ENCODE measurements at places on chromosomes 12 and 14.

DNA sequence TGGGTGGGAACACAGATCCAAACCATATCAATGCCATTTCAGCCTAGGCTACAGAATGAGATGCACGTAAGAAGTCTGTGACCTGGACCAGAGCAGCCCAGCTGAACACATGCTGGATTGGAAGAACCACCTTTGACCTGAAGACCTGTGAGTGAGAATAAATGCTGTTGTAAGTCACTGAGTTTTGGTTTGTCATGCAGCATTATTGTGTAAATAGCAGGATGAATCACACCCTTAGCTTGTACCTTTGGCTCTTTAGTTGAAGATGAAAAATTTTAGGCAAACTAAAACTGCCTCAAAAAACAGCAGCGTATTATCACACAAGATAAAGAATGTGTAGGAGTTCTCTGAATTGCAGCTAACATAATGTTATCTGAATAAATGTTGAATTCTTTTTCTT lies 199.4 kb upstream of the LRIG3 start:
- no peak for DNase-seq

- DNase-seq, result no peak
Measured at GRCh38 chr12:6345319-6346091, 3.6 kb upstream of the TNFRSF1A start.

DNA sequence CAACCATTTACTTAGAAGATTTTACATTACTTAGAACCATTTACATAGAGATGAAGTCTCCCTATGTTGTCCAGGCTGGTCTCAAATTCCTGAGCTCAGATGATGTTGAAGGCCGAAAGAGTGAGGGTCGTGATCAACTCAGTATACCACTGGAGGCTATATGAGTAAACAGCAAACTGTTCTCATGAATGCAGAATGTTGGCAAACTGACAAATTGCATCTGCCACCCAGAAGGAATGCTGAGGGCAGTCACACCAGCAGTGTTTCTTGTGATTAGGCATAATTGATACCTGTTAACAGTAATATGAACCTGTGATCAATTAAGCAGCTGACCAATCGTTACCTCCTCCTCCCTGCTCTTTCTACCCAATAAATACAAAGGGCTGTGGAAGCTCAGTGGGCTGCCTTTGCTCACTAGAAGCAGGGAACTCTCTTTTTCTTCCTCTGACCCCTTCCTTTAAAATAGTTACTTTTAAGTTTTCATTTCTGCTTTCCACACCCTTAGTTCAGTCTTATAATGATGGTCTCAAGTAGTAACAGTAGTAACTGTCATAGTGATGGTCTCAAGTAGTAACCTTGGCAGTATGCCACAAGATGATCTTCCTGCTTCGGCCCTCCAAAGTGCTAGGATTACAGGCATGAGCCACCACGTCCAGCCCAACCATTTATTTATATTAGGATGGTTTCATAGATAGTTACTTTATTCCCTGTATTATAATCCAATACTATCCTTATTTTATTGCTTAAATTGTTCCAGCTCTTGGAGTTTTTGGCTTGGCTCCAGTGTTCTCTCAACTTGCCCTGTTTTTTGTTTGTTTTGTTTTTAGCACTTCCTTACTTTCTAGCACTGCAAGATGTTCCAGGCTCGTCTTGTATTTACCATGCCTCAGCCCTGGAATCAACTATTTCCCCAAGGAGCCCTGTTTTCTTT lies 25.8 kb downstream of the LIMA1 start:
- DNase-seq, result no peak

- no peak for DNase-seq
Measured at GRCh38 chr12:97292588-97292987, 170.0 kb upstream of the RMST start.

DNA sequence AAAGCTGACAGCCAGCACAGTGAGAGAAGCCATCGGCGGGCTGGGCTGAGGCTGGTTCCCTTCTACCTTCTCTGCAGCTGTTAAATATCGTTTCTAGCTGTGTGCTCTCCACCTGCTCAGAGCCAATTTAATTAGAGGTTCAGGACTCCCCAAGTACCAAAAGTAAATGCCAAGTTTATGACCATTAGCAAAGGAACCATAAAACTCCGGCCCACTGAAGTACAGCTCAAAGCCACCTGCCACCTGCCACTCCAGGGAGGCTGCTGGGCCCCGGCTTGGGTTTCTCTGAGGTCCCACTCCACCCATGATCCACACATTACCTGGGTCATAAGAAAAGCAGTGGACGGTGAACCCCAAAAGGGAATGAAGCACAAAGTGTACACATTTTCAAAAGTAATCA lies 272.8 kb downstream of the KSR2 start:
- no peak for DNase-seq

DNA sequence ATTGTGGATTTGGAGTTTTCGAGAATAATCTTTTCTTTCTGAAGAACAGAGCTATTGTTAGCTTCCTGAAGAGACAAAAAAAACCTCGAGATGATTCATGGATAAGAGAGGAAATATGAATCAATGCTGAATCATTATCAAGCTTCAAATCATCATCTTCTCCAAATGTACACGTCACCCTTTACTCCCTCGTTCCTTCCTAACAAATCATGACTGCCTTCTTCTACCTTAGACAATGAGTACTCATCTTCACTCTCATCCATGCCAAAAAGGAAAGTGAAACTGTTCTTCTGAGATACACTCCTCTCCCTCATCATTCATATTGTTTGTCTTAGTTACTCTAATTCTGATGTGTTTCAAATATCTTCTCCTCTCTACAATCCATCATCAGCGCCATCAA lies 1115.8 kb upstream of the ATXN7L3B start:
- DNase-seq, result no peak

- DNase-seq, result no peak
Measured at GRCh38 chr12:102059343-102059742, 2.4 kb downstream of the WASHC3 start.

DNA sequence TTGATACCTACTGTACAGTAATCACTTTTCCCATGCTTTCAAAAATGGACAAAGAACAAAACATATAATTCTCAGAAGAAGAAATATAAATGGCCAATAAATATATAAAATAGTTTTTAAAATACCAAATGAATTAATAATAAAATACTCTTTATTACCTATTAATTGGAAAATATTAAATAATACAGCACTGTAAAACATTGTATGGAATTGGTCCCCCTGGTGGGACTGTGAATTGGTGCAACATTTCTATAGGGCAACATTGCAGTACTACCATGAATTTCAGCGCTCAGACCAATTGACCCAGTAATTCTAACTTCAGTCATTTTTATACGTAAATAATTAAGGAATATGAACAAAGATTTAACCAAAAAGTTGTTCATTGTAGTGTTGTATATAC lies 162.6 kb downstream of the PELI2 start:
- no peak for DNase-seq

DNA sequence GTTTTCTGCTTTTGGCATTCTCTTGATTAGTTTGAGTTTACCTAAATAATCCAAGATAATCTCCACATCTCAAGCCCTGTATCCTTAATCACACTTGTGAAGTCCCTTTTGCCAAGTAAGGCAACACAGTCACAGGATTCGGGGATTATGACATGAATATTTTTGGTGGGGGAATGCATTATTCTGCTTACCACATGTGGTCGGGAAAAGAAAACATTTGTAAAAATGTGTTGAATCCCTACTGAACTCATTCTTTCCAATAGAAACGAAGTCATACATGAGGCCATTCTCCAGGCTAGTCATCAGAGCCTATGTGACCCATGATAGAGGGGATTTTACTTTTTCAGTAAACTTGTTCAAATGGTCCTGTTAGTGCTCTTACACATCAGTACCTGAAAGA lies 58.5 kb upstream of the PRICKLE1 start:
- no peak for DNase-seq

DNA sequence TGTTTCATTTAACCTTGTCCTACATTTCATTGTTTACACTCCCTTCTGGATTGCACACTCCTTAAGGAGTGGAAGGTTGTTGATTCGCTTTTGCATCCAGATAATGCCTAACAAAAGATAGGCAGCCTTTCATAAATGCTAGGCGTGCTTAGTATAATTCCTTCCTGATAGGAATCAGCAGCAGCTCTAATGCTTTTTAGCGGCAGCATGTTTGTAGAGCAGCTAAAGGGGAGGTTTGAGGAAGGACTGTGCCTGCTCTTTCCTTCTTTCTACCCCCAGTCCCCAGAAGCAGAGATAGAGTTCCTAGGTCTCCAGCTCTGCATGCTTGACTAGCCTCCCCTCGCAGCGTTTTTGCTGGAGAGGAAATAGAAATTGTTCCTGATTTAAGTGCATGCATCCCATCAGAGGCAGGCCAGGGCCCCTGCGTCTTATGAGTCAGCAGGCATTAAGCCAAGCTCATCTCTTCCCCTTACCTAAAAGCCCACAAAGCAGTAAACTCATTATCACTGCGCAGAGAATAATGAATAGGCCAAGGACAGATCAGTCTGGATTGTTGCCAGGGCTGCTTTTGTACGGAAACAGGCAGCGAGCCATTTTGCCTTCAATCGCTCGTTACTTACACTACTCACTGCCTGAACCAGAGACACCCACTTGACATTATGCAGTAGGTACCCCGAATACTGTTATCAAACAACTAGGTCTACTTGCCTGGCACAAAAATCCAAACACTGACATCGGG lies 14.0 kb upstream of the TBPL2 start:
- no peak for DNase-seq

GRCh38 chr12:69129017-69129416 lies 110.4 kb upstream of the CPSF6 start:
- DNase-seq, result no peak

DNA sequence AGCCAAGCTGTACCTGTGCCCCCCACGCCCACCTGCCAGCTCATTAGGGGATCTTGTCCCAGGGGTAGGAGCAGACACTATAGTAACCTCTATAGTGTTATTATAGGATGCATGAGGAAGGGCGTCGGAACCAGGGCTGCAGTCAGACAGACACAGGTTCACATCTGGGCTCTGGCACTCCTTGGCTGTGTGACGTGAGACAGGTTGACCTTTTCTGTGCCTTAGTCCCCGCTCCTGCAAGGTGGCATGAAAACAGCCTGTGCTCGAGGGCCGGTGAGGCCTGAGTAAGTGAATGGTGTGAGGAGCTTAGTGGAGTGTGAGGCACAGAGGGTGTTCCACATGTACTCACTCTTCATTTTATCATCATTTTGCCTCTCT lies 19.0 kb downstream of the ASB2 start:
- no peak for DNase-seq

- no peak for DNase-seq
Measured at GRCh38 chr14:24866067-24866639, 183.8 kb downstream of the STXBP6 start.

GRCh38 chr12:92516277-92516600 lies 186.6 kb upstream of the PLEKHG7 start:
- DNase-seq, result no peak

DNA sequence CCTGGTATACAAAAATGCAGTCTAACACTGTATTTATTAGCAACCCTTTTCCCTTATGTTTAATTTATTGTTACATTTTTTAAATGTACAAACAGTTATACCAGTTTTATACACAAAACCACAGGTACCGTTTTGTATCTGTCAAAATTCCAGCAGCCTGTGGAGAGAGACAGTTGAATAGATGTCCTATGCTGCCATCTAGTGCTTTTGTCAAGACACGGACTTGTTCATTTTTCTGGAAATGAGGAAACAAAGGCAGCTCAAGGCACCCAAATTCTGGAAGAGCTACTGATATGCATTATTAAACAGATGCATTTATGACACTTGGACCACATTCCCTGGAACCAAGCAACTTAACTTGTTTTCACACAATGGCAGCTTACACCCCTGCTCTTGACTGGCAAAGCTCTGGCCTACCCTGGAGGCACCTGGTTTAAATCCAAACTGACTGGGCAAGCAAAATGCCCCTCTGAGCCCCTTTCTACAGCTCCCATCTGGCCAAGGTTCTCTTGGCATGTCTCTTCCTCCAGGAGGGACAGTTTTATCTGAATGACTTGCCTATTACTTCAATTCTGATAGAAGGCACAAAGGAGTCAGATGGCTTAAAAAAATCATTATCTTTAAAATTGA lies 286.9 kb upstream of the PRKD1 start:
- DNase-seq, result no peak

DNA sequence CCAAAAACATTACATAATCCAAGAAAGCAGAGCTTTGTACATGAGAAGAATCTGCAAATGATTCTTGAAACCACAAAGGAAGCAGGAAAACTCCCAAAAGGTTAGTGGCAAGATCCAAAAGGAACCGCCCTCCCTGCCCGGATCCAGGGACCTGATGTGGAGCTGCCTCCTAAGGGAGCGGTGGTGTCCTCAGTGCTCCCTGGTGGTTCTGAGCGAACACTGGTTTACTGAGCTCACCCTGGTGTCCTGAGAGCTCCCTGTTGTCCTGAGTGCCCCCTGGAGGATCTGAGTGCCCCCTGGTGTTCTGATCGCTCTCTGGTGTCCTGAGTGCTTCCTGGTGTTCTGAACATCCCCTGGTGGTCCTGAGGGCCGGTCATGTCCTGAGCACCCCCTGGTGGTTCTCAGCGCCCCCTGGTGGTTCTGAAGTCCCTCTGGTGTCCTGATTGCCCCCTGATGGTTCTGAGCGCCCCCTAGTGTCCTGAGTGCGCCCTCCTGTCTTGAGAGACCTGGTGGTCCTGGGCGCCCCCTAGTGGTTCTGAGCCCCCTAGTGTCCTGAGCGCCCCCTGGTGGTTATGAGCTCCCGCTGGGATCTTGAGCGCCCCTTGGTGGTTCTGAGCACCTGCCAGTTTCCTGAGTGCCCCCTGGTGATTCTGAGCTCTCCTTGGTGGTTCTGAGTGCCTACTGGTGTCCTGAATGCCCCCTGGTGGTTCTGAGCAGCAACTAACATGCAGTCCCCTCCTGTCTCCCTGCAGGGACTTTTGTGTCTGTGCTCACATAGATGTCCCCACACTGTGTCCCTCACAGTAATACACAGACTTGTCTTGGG lies 891.1 kb downstream of the TMEM121 start:
- peak; percentile 86 for DNase-seq

- DNase-seq, result no peak
Measured at GRCh38 chr12:2382370-2383155, 329.8 kb downstream of the CACNA1C start.

GRCh38 chr12:1591543-1591942 lies 2.8 kb downstream of the FBXL14 start:
- DNase-seq, result no peak

DNA sequence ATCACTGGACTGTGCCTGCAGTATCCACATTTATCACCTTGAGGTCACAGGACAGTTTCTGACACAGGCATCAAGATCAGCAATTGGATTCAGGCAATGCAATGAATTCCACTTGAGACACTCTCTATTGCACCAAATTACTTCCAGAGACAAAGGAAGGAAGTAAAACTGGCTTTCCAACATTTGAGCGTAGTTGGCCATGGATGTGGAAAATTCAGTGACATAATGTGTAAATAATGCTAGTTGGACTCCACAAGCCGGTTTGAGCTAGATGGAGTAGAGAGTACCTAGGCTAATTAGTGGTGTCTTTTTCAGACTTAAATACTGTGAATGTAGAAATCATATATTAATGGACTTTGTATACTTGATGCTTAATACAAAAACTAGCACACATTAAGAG lies 168.3 kb upstream of the SYT1 start:
- DNase-seq, result no peak

GRCh38 chr14:96722736-96723135 lies 74.4 kb upstream of the VRK1 start:
- DNase-seq, result no peak

- DNase-seq, result no peak
Measured at GRCh38 chr14:73802431-73803188, 49.0 kb upstream of the PTGR2 start.
